Thoracic aorta (tissue), 2 donors: ENCODE measurements at places on chromosomes 2 and 18.

GRCh38 chr2:120421126-120421829 lies 75.3 kb downstream of the INHBB start:
- no peak overlapping the region for H3K27ac ChIP-seq
- no peaks in the 10 kb centered on the region for H3K4me1 ChIP-seq
- no peaks in the 10 kb centered on the region for H3K27me3 ChIP-seq
- DNase-seq = no peak

- no peak for DNase-seq
- no peaks in the 10 kb centered on the region for H3K36me3 ChIP-seq
- no peaks in the 10 kb centered on the region for H3K27me3 ChIP-seq
- H3K27ac ChIP-seq = no peak overlapping the region
Observed at GRCh38 chr2:103847276-103847675, 1006.6 kb upstream of the POU3F3 start.

GRCh38 chr18:43757273-43757672 lies 480.0 kb upstream of the SYT4 start:
- H3K4me1 ChIP-seq = no peaks in the 10 kb centered on the region
- H3K4me3 ChIP-seq = no peak overlapping the region
- H3K27me3 ChIP-seq = no peaks in the 10 kb centered on the region
- DNase-seq = no peak
- no peaks in the 10 kb centered on the region for H3K36me3 ChIP-seq

DNA sequence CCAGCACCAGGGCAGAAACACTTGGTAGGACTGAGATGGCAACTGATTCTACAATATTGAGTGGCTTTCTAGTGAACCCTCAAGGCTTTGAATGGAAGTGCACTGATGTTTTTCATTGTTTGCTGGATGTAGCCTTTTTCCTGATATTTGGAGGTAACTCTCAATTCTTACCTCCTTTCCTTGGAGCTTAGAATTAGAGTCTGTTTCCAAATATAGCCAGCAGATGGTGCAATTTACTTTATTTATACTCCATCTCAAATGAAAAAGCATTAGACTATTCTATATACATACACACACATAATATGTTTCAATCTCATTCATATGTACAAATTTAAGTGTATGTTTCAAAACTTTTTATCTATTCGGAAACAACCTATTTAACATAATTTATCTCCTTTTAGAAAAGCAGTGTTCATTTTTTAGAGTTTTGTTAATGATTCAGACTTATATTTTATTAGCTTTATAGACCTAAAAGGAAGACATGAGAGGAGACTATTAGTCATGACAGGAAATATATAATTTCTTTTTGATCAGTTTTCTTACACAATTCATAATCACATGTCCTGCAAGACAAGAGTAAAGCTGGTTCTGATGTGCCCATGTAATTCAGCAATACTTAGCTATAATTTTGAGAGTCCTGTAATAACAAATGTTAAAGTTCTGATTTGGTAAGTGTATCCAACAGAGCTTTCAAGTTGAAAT lies 124.8 kb downstream of the NUP35 start:
- H3K4me3 ChIP-seq = no peak overlapping the region
- no peaks in the 10 kb centered on the region for H3K36me3 ChIP-seq
- no peaks in the 10 kb centered on the region for H3K4me1 ChIP-seq
- no peak overlapping the region for H3K27ac ChIP-seq
- no peak for DNase-seq

DNA sequence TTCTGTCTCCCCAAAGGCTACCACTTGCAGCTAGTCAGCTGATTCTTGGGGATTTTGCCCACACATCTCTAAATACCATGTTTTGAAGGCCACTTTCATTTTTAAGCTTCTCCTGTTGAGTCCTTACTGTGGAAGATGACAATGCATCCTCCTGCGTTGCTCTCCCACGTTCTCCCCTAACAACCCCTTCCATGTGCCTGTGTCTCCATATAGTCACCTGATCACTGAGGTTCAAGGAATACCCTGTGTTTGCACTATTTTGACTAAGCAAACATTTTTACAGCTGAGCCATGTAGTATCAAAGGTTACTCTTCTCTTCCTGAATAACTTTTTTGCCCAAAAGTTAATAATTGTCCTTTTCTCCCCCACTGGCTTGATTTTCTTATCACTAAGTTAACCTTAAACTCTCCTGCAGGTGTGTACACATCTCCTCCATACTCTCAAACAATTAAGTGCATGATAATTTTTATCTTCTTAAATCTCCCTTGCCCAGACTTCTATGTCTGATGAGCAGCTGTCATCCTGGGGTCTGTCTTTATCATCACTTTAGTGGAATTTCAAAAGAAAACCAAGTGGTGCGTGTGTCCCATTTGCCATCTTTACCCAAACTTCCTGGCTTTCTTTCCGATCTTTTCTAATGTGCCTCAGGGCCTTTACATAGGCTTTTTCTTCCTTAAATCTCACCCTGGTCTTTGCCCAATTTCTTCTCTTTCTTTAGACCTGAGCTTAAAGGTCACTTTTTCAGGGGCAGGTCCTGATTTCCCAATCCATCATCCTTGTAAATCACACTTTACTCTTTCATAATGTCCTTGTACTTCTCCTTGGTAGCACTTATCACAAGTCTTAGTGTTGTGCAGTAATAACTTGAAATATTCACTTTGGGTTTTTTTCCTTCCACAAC lies 85.2 kb upstream of the SPATS2L start:
- no peak for DNase-seq
- H3K36me3 ChIP-seq = no peaks in the 10 kb centered on the region
- no peak overlapping the region for H3K27ac ChIP-seq
- H3K4me1 ChIP-seq = no peaks in the 10 kb centered on the region
- no peak overlapping the region for H3K4me3 ChIP-seq
- no peaks in the 10 kb centered on the region for H3K27me3 ChIP-seq

DNA sequence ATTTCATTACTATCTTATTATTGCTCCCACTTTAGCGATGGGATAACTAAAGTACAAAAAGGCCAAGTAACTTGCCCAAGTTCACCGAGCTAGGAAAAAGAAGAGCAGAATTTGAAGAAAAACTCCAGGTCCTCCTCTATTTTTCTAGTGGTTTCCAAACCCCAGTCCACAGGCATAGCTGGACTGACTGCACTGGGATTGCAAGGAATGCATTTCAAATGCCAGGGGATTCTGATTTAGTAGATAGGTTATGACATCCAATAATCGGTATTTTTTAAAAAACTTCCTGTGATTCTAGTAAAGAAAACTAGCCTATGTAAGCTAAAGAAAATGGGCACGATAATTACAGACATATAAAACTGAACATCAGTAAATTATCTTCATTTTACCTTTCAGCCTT lies 62.7 kb upstream of the GALNT5 start:
- no peaks in the 10 kb centered on the region for H3K4me1 ChIP-seq
- no peak for DNase-seq
- H3K4me3 ChIP-seq = no peak overlapping the region
- H3K36me3 ChIP-seq = no peaks in the 10 kb centered on the region
- H3K27ac ChIP-seq = no peak overlapping the region

DNA sequence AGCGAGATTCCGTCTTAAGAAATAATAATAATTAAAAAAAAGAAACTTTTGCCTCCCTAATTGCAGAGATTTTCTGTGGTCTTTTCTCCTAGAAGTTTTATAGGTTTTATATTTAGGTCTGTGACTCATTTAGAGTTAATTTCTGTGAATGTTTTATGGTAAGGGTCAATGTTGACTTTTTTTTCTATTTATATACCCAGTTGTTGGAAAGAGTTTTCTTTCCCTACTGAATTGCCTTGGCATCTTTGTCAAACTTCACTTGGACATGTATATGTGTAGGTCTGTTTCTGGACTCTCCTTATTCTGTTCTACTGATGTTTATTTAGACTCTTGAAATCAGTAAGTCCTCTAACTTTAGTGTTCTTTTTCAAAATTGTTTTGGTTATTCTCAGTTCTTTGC lies 5.5 kb downstream of the ZNF512 start:
- no peak for DNase-seq
- H3K27ac ChIP-seq = no peak overlapping the region
- no peaks in the 10 kb centered on the region for H3K27me3 ChIP-seq
- no peaks in the 10 kb centered on the region for H3K36me3 ChIP-seq
- H3K4me1 ChIP-seq = peaks cover 28% of the 10 kb centered on the region
- no peak overlapping the region for H3K4me3 ChIP-seq

GRCh38 chr2:7999683-8000476 lies 682.0 kb upstream of the ID2 start:
- no peaks in the 10 kb centered on the region for H3K27me3 ChIP-seq
- H3K27ac ChIP-seq = no peak overlapping the region
- peaks cover 3% of the 10 kb centered on the region for H3K4me1 ChIP-seq
- DNase-seq = no peak
- no peak overlapping the region for H3K4me3 ChIP-seq
- H3K36me3 ChIP-seq = no peaks in the 10 kb centered on the region

DNA sequence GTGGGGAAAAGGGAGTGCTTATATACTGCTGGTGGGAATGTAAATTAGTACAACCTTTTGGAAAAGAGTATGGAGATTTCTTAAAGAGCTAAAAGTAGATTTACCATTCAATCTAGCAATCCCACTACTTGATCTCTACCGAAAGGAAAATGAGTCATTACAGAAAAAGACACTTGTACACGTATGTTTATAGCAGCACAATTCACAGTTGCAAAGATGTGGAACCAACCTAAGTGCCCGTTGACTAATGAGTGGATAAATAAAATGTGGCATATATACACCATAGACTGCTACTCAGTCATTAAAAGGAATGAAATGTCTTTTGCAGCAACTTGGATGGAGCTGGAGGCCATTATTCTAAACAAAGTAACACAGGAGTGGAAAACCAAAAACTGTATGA lies 29.5 kb downstream of the FLACC1 start:
- H3K4me1 ChIP-seq = no peaks in the 10 kb centered on the region
- DNase-seq = no peak
- H3K27ac ChIP-seq = no peak overlapping the region
